ENCODE measurements at places on chromosomes 2 and 18. TPM values are rescaled to one million over a fixed set of nuclear protein-coding genes. Genes with fewer than 3 reads are reported as not detected.

- DNase-seq, result no peak
Observed at GRCh38 chr2:65416321-65416720, 16.1 kb downstream of the SPRED2 start.

- DNase-seq, result no peak
Observed at GRCh38 chr2:29627279-29627711, 294.1 kb downstream of the ALK start.

DNA sequence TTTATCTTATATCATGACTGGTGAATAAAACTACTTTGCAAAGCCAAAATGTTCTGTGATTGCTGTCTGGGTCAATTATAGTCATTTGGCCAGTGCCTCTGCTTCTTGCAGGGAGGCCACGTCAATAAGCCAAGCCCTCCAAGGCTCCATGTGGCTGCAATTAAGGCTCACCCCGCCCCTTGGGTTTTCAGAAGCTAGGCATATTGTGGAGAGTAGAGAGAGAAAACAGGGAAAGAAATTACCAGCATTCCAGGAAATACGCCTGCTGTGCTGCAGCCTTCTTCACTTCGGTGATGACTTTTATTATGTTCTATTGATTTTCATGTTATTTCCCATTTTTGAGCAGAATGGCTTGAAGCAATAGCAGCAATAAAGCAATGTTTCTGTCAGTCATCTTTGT is 319.7 kb downstream of the SOX11 start:
- no peak for DNase-seq

GRCh38 chr2:237056287-237056875 is 29.3 kb upstream of the COPS8 start:
- no peak for DNase-seq

GRCh38 chr2:220887876-220888275 is 684.2 kb downstream of the EPHA4 start:
- no peak for DNase-seq

DNA sequence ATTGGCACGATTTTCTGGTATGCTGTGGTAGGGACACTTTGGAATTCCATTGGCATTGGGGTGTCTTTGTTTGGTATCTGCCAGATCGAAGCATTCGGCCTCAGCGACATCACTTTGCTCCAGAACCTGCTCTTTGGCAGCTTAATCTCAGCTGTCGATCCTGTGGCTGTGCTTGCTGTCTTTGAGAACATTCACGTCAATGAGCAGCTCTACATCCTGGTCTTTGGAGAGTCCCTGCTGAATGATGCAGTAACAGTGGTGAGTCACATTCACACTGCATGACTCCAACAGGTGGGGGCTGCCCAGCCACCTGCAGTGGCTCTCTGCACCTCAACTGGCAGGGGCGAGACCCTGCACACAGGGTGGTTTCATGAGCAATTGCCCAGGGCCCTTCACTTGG is 38.4 kb downstream of the SLC9A2 start:
- no peak for DNase-seq

DNA sequence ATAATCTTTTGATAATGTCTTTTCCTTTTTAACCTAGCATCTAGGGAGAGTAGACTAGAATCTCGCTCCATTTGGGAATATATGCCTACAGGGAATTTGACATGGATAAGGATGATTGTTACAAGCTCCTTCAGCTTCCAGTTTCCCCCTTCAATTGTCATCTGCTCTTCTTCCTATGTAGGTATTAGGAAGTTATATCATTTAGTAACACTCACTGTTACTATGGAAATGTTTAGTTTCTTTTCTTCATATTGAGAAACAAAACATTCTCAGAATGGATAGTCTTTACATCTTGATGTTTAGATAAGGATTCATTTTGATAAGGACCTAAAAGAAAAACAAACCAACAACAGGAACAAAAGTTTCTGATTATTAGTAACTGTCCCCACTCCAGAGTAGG is 127.6 kb downstream of the PHLPP1 start:
- DNase-seq, result no peak

The CEP68 gene
- total RNA-seq, result 27.8 TPM

The MYCN gene
- total RNA-seq, result 3.7 TPM

DNA sequence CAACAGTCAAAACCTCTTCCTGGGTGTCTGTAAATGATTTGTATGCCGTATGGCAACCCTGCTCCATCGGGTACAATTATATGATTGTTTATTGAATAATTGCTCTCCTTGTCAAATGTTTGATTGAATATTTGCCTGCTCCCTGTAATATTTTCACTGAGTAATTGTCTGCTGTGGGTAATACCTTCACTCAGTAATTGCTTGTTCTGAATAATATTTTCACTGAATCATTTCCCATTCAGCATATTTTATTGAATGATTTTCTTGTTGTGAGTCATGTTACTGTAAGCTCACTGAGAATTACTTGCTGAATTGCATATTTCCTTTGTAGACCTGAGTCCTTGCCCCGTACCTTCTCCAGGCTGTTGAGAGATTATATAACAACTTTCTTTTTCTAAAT is 535.2 kb downstream of the METTL4 start:
- DNase-seq, result no peak

The RAD51AP2 gene
- not detected for total RNA-seq

The CAPN14 gene
- total RNA-seq, result 0.62 TPM

- no peak for DNase-seq
Observed at GRCh38 chr2:106959975-106960682, 74.2 kb upstream of the ST6GAL2 start.

DNA sequence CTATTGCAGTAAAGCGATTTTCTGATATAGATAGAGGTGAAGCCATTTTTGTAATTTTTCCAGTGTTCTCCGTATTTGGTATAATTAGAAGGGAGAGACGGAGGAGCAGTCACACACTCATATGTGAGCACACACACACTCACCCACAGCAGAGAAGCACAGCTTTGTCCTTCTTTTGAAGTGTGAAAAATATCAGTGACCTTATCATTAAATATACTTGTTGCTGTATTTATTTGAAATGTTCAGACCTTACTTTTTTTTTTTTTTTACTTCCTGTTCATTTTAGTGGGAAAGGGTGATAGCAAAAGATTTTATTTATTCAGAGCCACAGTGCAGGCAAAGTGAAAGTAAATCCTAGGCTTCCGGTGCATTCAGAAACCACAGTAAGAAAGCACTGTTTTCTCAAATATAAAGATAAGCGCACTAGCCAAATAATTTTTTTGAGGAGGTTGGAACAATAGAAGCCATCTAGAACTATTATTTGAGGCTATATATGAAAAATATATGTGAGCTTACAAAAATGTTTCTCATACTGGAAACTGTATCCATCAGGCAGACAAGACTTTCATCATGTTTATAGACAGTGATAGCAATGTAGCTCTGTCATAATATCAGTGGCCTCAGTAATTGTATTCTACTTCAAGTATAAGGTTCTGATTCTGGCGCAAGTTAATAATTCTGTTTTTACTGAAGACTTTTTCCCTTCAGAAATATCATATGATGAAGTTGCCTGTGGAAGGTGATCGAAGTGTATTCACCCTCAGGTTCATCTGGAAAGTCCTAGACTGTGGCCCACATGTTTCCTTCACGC is 37.2 kb downstream of the TSHZ1 start:
- no peak for DNase-seq

The SPATA3 gene
- not detected for total RNA-seq

- DNase-seq, result no peak
Observed at GRCh38 chr2:33064349-33064801, 117.6 kb downstream of the LTBP1 start.

DNA sequence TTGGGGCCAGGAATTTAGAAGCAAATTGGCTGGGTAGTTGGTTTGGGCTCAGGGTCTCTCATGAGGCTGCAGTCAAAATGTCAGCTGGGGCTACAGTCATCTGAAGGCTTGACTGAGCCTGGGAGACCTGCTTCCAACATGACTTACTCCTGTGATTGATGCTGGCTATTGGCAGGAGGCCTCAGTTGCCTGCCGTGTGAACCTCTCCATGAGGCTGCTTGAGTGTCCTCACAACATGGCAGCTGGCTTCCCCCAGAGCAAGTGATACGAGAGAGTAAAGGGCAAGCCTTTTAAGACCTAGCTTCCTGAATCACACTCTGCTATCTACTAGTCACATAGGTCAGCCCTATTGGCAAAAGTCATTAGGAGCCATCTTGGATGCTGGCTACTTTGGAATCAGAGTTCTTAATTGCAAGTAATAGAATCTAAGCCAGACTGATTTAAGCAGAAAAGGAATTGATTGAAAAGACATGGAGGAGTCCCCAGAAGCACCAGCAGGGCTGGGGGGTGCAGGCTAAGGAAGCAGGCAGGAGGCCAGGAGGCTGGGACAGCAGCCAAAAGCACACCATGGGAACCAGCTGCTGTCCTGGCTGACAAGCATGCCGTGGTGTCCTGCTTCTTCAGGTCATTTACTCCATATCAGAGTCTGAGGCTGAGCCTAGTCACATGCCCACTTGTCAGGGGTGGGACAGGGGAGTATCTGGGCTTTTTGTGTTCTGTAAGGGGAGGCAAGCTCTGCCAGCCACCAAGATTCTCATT is 7.8 kb upstream of the GIGYF2 start:
- DNase-seq, result no peak

- DNase-seq, result no peak
Observed at GRCh38 chr2:138516030-138516704, 14.6 kb downstream of the SPOPL start.

DNA sequence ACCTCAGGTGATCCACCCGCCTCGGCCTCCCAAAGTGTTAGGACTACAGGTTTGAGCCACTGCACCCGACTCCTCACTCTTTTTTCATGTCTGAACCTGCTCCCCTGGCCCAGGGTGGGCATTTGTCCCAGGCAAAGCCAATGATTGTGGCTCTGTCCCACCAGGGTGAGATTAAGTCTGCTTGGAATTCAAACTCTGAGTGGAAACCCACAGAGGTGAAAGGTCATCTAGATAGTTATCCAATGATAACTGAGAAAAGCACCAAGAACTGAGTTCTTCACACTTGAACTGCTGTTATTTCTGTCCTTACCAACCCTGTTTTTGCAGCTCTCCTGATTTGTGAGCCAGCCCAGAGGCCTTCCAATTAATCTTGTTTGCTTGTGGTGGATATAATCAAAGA is 62.4 kb upstream of the ACVR1 start:
- no peak for DNase-seq

DNA sequence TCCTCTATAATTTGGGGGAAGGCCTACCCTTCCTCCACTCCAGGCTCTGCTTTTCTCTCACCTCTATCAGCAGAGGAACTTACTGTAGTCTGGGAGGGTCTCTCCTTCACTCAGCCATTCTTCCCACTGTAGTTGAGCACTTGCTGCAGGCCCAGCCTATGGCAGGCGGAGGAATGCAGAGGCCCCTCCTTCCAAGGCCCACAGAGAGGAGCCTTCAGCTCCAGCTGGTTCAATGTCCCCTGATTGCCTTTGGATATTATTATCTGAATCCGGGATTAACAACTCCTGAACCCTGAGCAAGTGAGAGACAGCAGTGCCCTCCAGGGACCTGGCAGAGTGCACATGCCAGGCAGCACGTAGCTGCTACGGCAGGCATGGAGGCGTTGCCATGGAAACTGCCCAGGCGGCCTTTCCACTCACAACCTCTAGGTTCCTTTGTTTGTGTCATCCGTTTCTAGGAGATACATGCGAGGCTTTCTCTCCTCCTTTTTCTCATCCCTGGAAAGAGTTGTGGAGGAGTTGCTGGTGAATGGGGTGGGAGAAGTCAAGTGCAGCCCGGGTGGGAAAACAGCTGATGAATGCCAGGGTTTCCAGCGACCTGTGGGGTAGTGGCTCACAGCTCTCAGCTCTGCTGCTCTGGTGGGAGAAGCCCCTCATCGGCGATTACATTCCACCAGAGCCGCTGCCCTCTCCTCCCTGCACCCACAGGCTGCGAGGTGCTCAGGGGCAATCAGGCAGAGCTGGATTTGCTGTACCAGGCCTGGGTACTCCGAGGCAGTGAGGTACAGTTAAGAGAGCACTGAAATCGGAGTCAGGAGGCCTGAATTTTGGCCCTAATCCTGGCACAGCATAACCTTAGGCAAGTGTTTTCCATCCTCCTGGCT is 55.3 kb upstream of the HK2 start:
- DNase-seq, result no peak

The NEB gene
- 2.5 TPM for total RNA-seq

GRCh38 chr2:86392873-86393518 is 48.2 kb upstream of the KDM3A start:
- no peak for DNase-seq

The CRIM1 gene
- total RNA-seq, result 95.0 TPM

DNA sequence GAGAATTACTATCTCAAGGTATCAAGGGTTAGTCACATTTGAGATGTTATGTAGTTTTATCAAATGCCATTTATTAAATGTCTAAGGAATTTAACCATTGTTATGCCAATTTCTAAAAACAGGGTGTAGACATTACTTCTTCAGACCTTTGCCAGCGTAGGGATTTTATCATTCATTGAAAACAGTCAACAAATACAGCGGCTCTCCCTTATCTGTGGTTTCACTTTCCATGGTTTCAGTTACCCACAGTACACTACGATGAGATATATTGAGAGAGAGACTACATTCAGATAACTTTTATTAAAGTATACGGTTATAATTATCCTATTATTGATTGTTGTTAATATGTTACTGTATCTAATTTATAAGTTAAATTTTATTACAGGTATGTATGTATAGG is 234.7 kb downstream of the TMX3 start:
- DNase-seq, result no peak

DNA sequence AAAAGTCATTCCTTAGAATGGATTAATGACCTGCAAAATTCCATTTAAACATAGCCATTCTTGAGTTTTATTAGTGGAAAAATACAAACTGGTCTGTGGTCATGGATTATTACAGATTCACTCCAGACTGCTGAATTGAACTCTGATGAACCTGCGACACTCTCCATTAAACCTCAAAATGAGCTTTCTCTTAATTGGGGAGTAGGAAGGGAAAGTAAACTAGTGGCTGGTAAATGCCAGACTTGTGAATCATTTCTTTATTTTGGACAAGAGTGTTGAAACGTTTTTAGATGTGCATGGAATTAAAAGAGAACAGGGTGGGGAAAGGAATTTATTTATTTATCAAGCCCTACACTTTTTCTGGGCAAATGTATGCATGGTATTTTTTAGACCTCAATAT is 321.2 kb upstream of the FANCL start:
- no peak for DNase-seq

- DNase-seq, result no peak
Observed at GRCh38 chr2:120461092-120461491, 115.2 kb downstream of the INHBB start.
